Stimulated activated CD8-positive, alpha-beta memory T cell treated with anti-CD3 and anti-CD28 coated beads, Interleukin-4, amount 100 ng/mL, for 4 hours (primary cell): ENCODE measurements at places on chromosomes 13 and 19.

DNA sequence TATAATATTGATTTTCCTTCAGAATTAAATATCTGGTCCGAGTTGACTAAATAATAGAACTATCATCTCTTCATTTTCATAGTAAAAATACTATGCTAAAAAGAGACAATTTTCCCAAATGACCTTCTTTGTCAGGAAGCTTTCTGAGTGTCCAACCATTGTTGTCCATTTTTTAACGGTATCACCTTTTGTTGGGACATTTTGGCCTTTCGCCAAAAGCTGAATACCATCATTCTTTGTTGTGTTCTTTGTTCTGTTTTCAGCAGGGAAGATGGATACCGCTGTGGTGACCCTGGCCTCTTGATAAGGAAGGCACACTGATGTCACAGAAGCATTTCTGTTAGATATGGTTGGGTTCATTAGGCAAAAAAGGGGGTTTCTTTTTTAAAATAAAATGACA, 654.4 kb upstream of the GPC6 start:
- DNase-seq: no peak

- DNase-seq: no peak
These were observed 16.0 kb upstream of the GTF2F2 start for GRCh38 chr13:45104261-45104660.

DNA sequence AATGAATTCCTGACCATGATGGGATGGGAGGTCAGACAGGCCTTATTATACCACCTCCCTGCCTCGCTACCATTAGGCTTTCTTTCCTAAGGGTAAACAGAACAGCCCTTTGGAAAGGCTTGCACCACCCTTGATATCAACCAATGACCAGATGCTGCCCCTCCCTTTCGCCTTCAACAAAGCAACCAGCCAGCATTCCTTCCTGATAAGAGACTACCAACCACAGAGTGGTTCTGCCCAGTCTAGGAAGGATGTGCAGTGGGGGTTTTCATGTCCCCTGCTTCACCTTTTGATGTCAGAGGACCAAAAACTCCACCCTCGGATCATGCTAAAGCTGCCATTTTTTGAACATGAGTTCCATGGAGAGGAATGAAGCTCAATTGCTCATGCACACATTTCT, 21.7 kb downstream of the TEX30 start:
- DNase-seq: no peak

DNA sequence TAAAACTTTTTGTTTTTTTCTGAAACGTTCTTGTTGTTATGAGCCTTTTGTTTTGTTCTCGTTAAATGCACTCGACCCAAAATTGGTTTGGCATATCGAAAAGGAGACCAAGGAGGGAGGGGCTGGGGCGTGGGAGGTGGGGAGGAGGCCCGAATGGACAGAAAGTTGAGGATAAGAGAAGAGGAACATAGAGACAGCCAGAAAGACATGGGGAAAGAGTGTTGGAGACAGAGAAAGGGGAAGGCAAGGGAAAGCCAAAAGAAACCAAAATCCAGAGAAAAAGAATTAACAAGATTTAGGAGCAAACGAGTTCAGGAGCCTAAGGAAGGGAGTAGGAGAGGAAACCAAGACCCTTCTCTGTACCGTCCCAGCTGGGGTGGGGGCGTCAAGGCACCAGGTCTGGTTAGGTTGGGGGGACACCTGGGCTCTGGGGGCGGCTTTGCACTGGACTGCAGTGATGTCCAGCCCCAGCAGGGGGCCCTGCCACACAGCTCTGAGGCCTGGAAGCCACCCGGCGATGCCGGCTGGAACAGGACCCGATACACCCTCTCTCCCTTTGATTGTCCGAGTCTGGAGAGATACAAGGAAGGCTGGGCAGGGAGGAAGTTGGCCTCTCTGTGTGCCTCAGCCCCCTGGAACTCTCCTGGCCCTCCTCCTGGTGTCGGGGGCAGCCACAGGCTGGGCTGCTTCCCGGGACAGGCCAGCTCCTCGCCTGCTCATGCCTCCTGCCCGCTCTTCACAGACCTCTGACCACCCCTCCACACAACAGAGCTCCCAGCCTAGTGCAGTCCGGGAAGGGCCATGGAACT, 11.6 kb upstream of the ASF1B start:
- no peak for DNase-seq

GRCh38 chr13:31957772-31958171, 73.8 kb upstream of the FRY start:
- no peak for DNase-seq

DNA sequence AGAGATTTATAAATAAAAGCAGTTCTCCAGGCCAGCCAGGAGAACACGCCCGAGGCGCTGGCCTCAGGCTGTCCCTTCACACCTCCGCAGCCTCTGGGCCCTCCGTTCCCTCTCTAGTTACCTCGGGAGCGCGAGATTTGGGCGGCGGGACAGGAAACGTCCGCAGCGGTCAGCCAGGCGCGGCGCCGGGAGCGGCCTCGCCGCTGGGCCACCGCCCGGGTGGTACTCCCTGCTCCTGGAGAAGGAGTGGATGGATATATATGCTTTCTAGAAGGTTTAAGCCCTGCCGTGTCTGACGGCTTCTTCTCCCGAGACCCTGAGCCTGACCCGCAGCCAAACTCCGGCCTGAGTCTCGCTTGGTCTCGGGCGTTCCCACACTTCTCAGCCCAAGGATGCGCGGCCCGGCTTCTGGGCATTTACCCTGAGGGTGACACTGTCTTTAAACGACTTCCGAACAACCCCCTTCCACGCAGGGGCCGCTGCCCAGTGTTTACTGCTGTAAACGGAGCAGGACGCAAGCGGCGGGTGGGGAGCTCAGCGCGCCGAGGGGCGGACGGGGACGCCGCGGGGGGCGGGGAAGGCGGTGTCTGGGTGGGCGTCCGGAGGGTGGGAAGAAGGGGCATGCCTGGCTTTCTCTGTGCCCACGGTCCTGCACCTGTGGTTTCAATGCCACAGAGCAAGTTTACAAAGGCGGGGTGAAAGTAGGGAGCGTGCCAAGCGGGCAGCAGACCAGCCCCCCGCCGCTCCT, 2.0 kb upstream of the ZIC2 start:
- no peak for DNase-seq
